Activated T-helper 1 cell treated with anti-CD3 and anti-CD28 coated beads, Interleukin-12 subunit alpha, Interleukin-12 subunit beta, Interleukin-2, Interleukin-4 antibody, amounts not matched to agents 30 ng/mL and 10 ng/mL and 1 ng/mL, durations not matched to agents 14 hours and 24 hours and 36 hours (primary cell): ENCODE measurements at places on chromosomes 2 and 18. TPM values are rescaled to one million over a fixed set of nuclear protein-coding genes. Genes with fewer than 3 reads are reported as not detected.

The ME2 gene
- total RNA-seq: 122 and 129 TPM in 2 replicates

The ASB18 gene
- total RNA-seq: not detected in 2 replicates

The ITM2C gene
- 4.2 and 5.2 TPM in 2 replicates for total RNA-seq

The GULP1 gene
- total RNA-seq: not detected in 2 replicates

DNA sequence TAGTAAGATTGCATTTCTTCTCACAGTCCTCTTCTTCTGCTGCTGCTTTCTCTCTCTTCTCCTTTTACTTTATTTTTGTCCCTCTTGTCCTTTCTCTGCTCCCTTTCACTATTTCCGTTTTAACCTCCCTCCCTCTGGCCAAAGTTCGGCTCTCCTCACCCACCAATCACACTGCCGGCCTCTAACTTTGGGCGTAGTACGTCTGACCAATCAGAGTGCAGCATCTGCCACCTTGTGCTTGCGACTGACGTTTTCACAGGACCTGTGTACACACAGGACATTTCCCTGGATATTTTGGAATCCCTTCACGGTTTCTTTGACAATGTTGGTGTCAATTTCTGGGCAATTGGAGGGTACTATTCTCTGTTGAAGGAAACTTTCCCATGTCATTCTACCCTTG, 22.6 kb upstream of the ICOS start:
- DNase-seq: no peak

DNA sequence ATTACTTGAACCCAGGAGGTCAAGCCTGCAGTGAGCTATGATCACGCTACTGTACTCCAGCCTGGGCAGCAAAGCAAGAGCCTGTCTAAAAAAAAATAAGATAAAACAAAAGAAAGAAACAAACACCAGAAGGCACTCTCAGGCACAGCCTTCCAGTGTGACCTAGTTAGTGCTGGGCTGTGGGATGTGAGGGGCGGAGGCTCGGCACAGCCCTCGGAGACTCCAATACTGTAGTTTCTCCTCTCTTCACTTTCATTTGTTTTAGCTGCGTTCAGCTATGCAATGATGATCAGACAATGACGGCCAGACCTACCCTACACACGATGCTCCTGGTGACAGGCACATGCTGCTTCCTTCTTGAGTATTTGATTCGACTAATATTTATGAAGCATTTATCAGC, 127.7 kb downstream of the SOCS6 start:
- DNase-seq: no peak
